NCI-H345 (cell line): ENCODE measurements at places on chromosomes 7 and 10.
A peak's percentile ranks its signal among the peaks of the same experiment; 100 is the strongest.

GRCh38 chr7:137860542-137860941 lies 13.8 kb upstream of the DGKI start:
- DNase-seq = no peak

GRCh38 chr7:155224116-155224811 lies 73.4 kb upstream of the INSIG1 start:
- peak; percentile 74 for DNase-seq

DNA sequence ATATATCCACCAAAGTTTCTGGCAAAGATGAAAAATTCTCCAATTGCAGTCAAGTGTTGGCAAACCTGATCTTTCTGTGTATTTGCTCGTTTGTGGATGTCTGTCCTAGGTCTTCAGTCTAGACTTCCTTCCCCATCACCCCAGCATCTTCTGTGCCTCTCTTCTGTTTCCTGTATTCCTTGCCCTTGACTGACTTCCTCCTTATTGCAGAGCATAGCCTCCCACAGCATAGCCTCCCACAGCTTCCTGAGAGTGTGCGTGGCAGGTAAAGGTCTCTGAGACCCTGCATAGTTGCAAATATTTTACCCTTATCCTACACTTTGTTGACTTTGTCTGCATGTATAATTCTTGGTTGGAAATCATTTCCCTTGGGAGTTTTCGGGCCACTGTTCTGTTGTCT lies 18.4 kb downstream of the SLC18A2 start:
- no peak for DNase-seq

DNA sequence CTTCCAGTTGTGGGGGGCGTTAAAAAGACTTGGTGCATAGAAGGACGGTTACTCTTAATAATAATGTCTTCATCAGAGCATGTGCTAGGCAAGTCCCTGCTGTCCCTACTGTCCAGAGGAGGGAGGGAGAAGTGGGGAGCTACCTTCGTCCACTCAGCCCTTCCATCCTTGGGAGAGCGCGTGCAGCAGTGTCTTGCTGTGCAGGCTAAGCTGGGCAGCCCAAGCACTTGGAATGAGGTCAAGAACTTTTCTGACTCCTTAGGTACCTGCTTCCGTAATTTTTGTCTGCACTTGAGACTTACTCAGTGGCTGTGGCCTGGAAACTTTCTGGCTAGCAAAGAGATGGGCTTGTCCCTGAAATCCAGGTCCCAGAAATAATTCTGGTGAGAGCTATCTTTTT lies 265.9 kb upstream of the SORCS1 start:
- DNase-seq = no peak

- DNase-seq = no peak
Observed at GRCh38 chr7:122363144-122363543, 58.6 kb upstream of the FEZF1 start.

DNA sequence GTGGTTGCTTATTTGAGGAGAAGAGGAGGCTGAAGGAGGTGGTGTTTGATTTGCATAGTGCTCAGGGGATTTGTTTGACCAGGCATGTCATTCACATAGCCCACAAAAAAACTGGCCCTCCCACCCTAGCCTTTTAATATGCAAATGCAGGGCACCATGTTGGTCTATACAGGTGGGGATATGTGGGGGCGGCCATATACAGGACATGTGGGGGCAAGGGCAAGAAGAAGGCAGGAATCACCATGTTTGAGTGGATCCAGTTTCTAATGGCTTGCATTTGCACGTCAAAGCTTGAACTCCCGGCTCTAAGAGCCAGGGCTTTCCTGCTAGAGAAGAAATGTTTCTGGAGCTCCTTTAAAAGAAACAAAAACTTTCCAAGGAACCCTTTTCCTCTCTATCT lies 541.0 kb downstream of the ZWINT start:
- DNase-seq = no peak

GRCh38 chr10:132309471-132309865 lies 1.7 kb upstream of the STK32C start:
- no peak for DNase-seq

GRCh38 chr7:142313528-142313927 lies 55.7 kb upstream of the PRSS58 start:
- DNase-seq = no peak

GRCh38 chr7:66804001-66804400 lies 63.5 kb downstream of the RABGEF1 start:
- no peak for DNase-seq

DNA sequence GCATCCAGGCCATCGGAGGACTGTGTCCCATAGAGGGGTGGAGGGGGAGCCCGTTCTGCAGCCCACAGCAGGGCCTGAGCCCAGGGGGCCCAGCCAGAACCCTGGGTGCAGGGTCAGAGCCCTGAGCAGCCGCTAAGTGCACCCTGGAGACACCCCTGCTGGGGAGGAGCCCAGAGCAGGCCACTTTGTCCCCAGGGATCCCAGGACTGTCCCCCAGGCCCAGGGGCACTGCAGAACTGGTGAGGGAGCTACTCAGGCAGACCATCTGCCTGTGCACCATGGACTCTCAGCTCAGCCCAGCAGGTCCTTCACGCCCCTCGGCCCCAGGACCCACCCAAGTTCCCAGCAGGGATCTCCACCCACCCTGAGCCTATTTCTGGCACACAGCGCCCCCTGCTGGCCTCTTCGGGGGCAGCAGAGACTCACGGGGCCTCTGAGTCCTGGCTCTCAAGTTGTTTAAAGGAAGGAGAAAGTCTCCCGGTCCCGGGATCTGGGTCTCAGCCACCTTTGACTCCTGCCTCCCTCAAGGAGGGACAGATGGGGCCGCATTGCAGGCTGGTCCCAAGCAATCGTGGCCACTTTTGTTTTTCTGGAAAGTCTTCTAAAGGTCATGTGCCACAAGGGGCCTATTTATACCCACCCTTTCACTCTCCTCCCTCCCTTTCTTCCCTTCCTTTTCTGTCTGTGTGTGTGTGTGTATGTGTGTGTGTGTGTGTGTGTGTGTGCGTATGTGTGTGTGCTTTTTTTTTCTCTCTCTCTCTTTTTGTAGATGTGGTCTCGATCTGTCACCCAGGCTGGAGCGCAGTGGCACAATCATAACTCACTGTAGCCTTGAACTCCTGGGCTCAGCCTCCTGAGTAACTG lies 90.3 kb downstream of the MYL10 start:
- DNase-seq = peak; percentile 2

GRCh38 chr10:89553064-89553734 lies 17.8 kb upstream of the SLC16A12 start:
- no peak for DNase-seq

GRCh38 chr10:8402576-8402975 lies 348.1 kb downstream of the GATA3 start:
- DNase-seq = no peak

GRCh38 chr10:96719850-96720421 lies 378 bp downstream of the PIK3AP1 start:
- no peak for DNase-seq

DNA sequence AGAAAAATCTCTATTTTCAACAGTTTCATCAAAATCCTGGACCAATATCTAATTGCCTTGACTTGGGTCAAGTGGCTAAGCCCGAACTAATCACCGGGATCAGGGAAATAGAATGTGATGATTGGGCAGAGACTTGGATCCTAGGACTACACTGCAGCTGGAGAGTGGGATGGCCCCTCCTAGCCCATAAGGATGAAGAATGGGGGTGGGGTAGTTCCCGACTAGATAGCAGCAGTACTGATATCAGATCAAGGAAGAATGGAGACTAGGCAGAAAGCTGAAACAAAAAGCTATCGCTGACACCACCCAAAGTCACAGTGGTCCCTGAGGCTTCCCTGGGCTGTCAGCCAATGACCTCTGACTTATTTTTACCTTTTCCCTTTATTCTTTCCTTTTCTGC lies 160.4 kb upstream of the PHYHIPL start:
- no peak for DNase-seq

GRCh38 chr7:135710417-135711138 lies 17.4 kb downstream of the SLC13A4 start:
- no peak for DNase-seq

- no peak for DNase-seq
Observed at GRCh38 chr10:19817231-19817933, 1.1 kb downstream of the PLXDC2 start.

DNA sequence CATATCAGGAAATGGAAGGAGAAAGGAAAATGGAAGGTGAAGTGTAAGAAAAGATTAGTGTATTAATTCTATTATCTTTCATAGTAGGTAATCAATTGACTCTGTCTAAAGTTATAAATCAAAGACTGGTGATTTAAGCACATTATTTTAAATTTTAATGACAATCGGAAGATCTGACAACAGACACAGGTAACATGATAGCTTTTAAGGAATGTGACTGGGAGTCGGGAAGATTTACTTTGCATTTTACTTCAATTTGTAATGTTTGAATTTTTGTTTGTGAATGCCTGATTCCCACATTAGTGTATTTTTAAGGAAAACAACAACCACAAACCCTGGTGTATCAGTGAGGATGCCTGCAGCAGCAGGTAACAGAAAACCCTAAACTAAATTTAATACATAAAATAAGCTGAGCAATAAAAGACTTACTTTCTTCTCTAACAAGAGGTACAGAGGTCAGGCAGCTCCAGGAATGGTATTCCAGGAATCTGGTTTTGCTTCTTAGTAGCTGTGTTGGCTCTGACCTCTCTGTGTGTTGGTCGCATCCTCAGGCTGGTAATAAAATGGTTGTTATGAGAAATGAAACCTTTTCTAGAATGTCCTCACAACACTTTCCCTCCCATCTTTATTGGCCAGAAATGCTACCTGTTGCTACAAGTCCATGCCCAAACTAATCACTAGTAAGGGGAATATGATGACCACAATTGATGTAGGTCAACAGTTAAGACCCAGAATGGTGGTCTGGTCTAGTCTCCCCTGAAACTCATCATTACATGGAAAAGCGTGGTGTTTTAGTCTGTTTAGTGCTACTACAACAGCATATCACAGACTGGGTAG lies 12.2 kb downstream of the DNAJB9 start:
- DNase-seq = no peak
